ENCODE measurements at places on chromosomes 6 and 20.
A peak's percentile ranks its signal among the peaks of the same experiment; 100 is the strongest.

- DNase-seq: peak; percentile 78
Measured at GRCh38 chr6:96014846-96015517, 792 bp upstream of the FUT9 start.

DNA sequence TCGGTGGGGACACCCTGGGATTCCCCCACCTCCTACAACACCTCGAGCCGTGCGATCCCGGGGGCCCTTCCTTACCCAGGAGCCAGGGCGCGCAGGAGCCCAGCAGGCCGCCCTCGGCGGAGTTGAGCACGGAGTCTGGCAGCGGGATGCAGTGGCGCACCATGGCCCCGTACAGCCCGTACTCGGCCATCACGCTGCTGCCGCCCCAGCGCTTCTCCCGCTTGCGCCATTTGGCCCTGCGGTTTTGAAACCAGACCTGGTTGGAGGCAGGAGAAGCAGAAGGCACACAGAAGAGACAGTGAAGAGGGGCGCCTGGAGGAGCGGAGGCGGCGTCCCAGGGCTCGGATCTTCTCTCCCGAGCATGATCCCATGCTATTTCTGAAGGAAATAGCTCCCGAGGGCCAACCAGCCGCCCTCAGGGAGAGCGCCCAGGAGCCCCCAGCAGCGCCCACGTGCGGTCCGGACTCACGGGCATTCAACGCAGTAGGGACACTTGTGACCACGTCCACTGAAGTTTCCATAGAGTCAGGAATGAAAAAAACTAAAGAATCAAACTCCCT lies 4.3 kb downstream of the VSX1 start:
- DNase-seq: no peak

DNA sequence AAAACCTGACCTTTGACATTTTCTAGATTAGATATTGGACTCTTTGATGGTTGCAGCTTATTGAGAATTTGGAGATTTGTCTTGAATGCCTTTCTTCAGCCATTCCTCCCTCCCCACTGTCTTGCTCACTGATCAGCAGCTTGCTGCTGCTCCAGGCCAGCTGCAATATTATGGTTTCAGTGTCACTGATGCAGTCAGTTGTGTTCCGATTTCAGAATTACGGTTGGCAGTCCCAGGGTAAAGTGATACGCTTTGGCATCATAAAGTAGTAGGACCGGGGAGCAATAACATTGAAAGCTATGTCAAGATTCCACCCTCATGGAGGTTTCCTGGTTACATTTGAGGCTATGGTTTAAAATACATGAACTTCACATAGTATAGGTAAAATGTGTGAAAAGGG lies 152.6 kb downstream of the BCKDHB start:
- no peak for DNase-seq

DNA sequence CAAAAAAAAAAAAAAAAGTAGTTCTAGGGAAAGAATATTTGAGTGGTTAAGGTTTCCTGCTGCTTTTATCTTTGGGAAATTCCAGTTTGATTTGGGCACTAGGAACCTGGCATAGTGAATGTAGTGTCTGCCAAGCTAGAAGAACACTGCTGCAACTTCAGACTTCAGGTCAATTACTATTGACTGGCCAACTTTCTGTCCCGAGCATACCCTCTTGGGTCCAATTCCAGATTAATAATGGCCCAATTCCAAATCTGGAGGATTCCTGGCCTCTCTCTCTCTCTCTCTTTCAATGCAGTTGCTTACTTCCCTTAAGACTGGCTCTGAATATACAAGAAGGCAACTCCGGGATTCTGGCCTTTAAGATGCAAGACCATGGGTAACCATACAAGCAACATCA lies 74.9 kb downstream of the ANKEF1 start:
- peak; percentile 87 for DNase-seq

DNA sequence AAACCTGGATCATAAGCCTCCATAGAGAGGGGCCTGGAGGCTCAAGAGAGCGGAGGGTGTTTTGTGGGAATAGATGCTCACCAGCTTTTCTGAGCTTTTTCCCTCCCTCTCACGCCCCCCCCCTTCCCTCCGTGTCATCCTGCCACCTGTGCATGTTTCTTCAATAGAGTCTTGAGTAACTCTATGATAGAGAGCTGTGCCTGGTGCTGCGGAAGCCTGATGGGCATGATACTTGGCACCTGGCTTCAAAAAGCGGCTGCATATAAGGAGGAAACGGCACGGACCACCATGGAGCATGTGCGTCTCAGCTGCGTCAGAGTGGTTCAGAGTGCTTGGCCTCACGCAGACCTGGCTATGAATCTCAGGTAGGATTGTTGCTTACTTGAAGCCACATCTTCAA lies 198.9 kb downstream of the CDH4 start:
- no peak for DNase-seq

DNA sequence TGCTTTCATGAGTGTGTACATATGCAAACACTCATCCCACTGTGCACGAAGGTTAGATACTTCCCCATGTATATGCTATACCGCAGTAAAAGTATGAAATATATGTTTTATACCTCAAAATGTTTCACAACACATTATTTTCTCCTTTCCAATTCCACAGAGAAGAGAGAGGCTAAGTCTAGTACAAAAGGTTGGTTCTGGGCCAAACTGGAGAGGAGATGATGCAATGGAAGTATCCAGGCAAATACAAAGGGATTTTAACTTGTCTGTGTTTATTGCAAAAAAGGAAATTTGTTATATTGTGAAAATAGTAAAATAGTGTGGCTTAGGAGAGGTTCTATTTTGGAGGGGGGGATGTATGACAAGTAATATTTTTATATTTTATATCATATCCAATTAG lies 112.6 kb downstream of the PLCB1 start:
- peak; percentile 42 for DNase-seq

DNA sequence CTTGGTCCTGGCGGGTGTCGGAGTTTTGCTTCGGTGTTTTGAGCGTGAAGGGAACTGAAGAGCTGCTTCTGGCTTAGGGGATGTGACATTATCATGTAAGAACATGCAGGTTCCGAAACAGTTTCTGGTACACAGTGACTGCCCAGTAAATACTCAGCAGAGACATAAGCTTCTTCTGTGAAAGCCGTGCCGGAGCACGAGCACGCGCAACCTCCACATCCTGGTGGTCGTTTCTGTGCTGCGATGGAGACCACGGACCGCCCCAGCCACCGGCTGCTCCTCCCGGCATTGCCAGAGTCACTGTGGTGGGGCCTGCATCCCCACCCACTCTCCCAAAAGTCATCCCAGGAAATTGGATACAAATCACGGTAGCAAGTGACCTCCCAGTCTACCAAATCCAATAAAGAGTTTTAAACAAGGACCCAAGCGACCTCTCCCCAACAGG lies 18.7 kb downstream of the KIF25 start:
- DNase-seq: no peak

DNA sequence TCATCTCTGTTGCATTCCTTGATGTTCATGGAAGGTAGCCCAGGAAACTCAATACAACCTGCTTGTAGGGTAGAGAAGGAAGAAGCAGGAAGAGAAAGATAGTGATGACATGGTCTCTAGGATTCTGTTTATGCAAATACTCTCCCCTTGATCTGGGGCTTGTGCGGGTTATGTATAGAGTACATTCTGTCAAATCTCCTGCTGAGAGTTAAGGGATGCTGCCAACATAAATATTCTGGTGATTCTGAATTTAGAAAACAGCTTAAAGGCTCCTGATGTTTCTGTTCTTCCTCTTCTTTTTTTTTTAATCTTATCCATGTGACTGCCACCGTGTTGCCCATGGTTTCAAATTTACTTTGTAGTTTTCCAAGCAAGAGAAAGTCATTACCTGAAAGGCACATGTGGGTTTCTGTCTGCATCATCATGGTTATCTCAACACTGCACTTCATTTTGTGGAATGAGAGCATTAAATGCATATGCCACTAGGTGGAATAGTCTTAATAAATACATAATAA lies 150.6 kb downstream of the RPS12 start:
- peak; percentile 34 for DNase-seq

GRCh38 chr6:18720075-18720474 lies 332.9 kb downstream of the RNF144B start:
- DNase-seq: no peak

- DNase-seq: peak; percentile 48
Measured at GRCh38 chr6:91276315-91276714, 689.4 kb upstream of the MAP3K7 start.

DNA sequence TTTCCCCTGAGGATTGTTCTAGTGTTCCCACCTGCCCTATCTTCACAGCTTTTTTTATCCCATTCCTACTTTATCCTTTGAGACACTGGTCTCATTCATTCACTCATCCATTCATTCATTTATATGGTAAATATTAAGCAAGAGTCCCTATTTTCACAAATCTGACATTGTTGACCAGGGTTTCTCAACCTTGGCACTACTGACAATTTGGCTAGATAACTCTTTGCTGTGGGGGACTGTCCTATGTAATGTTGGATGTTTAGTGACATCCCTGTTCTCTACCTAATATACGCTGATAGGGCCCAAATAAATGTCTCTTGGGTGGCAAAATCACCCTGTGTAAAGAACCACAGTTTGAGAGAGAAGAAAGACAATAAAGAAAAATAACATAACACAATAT lies 345.0 kb downstream of the GRIK2 start:
- no peak for DNase-seq

GRCh38 chr6:56046576-56046975 lies 171.2 kb upstream of the BMP5 start:
- DNase-seq: no peak

- no peak for DNase-seq
Measured at GRCh38 chr6:28203201-28203600, 21.9 kb upstream of the ZSCAN9 start.
